Stimulated activated CD8-positive, alpha-beta memory T cell treated with anti-CD3 and anti-CD28 coated beads, Interleukin-15, amount 100 ng/mL, for 24 hours (primary cell): ENCODE measurements at places on chromosomes 5 and 9.

DNA sequence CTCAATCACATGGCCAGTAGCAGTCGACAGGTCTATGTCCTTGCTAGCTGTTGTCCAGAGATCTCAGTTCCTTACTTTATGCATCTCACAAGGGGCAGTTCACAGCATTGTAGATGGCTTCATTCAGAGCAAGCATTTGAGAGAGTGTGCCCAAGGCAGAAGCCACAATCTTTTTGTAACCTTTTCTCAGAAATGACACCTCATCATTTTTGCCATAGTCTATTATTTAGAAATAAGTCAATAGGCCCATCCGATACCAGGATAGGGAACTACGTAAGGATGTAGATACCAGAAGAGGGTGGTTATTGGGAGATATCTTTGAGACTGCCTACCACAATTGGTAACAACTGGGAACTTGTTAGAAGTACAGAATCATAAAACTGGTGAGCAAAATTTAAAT, 37.1 kb downstream of the LURAP1L start:
- no peak for DNase-seq

DNA sequence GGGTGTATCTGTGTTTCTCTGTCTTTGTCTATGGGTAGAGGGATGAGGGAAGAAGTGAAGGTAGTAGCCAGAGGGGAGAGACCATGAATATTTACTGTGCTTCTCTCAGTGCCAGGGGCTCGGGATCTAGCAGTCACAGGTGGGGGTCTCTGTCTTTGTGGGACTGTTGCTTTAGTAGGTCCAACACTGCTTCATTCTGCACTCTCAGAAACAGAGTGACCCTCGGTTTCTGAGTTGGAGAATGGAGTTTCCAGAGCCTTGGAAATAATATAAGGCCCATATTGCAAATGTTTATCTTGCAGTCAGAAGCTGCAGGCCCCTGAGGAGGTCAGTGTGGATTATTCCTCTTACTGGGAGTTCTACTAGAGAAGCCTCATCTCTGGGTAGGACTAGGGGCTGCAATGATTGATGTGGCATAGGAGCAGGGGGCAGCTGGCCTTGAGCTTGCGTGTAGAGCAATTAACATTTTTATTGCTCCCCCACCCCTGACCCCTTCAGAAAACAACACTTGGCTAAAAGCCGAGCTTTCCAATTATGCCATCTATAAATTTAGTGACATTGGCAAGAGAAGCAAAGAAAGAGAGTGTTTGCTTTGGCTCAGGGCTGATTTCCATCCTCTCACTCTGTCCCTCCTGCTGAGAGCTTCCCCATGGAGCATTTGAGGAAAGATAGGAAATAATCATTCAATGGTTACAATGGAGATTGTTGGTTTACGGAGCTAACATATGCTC, 55.0 kb upstream of the TRPC7 start:
- no peak for DNase-seq

GRCh38 chr5:138784590-138784989, 31.4 kb downstream of the CTNNA1 start:
- no peak for DNase-seq

GRCh38 chr9:19451240-19452087, 42.7 kb downstream of the ACER2 start:
- DNase-seq: no peak

DNA sequence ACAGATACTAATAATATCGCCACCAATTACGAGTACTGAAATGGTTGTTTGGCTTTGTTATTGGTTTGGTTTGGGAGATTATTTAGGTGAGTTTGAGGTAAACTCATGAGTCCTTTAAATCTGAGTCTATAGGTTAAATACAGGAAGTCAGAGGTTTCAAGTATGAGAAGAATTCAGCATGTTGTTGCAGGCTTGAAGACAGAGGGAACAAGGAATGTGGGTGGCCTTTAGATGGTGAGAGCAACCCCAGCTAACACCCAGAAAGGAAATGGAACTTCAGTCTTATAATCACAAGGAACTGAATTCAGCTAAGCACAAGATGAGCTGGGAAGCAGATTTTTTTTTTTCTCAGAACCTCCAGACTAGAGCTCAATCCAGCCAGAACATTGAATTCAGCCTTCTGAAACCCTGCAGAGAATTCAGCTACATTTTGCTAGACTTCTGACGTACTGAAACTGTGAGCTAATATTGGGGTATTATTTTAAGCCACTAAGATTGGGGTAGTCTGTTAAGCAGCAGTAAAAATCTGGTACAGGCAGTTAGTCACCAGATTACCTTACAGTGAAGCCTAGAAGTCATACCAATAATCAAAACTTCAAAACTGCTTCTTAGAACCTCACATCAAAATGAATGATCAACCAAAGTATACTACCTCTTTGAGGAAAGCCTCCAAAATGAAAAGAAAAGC, 216.0 kb upstream of the PUM3 start:
- DNase-seq: no peak

DNA sequence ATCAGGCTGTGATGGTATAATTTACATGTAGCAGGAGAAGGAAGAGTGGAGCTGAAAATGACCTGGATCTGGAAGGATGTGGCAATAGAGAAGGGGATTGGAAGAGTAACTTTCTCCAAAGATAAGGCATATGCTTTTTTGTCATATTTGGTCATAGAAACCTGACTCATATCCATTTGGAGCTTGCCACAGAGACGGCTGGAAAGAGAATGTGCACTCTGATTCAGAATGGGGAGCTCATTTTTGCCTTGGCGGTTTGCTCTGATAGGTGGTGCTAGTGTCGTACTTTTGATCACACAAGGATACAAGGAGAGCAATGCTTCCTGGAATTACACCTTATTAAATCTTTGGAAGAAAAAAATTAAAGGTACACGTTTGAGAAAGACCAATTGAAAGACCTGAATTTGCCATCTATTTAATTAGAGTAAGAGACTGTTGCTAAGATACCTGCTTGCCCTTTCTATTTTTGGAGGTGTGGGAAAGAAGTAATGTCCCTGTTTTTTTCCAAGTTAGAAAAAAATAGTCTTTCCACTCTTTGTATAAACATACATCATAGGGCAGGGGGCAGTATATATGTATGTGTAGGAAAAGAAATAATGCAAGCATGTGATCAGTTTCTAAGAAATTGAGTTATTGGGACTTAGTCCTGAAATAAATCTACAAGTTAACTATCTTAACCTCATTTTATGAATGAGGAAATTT, 5.4 kb downstream of the LSM11 start:
- DNase-seq: no peak

DNA sequence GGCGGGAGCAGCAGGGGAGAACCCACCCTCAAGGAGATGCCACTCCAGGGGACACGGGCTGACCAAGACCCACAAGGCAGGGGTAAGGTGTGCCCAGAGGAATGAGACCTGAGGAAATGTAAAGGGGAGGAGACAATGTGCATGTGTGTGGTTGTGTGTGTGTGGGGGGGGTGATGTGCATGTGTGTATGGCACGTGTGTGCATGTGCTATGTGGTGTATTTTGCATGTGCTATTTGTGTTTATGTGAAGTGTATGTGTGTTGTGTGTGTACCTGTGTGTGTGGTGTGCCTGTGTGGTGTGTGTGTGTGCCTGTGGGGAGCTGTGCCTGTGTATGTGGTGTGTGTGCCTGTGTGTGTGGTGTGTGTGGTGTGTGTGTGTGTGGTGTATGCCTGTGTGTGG, 33.5 kb upstream of the FCN2 start:
- no peak for DNase-seq

DNA sequence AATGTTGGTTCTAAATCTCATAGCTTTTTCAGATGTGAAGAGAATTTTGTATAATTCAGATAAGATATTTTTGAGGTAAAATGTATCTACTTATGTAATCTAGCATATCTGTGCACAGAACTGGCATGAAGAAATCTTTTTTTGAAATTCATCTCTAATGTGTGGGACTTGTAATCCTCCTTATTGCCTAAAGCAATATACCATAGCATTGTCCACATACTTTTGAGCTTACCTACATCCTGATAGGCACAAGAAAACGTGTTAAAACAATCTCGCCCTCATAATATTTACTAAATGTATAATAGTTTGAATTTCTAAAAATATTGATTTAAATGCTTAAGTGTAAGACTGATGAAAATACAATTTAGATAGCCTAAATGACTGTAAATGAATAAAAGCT, 1686.5 kb upstream of the ACO1 start:
- DNase-seq: no peak

GRCh38 chr9:86644675-86645034, 290.4 kb upstream of the TUT7 start:
- no peak for DNase-seq

DNA sequence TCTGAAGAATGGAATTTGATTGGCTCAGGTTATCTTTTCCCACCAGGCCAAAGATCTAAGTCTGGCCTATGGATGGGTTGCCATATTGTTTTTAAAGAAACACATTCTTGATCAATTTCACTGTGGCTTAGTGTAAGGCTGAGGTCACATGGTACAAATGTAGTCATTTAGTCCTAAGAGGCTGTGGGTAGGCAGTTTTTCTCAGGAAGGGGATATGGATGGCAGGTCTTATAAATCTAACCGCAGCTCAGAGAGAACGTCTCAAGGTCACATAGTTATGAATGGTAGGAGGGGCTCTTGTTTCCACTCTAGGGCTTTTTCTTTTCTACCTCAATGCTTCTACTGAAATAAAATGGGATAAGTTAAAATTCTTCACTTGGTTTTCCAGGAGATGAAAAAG, 128.6 kb upstream of the ACTBL2 start:
- DNase-seq: no peak

DNA sequence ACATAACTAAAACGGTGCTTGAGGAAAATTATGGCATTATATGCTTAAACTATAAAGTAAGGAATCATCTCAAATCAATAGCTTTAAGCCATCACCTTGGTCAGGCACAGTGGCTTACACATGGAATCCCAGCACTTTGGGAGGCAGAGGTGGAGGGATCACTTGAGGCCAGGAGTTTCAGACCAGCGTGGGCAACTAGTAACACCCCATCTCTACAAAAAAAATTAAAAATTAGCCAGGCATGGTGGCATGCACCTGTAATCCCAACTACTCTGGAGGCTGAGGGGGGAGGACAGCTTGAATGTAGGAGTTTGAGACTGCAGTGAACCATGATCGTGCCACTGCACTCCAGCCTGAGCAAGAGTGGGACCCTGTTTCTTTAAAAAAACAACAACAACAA, 22.6 kb downstream of the ACTL7A start:
- DNase-seq: no peak

DNA sequence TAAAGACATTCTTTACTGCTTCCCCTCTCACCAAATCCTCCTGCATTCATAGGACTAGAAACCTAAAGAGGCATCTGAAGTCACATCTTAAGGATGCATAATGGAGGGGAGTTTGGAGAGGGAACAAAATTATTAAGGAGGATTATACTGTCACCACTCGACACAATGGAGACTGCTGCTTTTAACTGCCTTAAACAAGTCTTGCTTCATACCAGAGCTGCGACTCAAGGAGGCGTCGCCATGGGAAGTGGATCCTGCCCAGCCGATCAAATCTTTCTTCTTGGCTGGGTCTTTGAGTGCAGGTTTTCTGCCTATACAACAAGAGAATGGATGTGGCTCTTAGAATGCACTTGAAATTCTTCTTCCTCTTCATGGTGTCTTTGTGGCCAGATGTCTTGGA, 66.7 kb upstream of the FOXE1 start:
- no peak for DNase-seq

- DNase-seq: no peak
These were observed 121.6 kb downstream of the MEF2C start for GRCh38 chr5:88761269-88761850.

DNA sequence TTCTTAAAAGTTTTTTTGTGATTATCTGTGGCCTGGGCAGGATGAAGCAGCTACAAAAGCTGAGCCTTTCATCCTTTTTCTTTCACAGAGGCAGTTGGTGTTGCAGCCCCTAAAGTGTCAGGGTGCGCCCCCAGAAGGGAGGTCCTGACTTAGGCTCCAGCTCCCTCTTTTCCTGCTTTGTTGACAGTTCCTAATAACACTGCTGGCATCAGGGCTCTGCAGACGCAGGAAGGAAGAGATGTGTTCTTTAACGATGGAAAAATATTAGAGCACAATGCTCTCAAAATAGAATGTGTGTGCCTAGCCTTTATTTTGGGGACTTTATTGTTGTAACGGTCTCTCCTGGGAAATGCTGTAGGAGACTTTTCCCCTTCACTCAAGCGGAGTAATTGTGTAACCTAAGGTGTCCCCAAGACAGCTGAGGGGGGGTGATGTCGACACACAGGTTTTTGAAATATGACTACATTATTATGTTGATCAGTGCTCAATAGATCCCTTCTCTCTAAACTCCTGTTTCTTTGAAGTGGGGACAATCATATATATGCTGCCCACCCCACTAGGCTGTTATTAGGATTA, 135.6 kb downstream of the SEMA6A start:
- DNase-seq: no peak

DNA sequence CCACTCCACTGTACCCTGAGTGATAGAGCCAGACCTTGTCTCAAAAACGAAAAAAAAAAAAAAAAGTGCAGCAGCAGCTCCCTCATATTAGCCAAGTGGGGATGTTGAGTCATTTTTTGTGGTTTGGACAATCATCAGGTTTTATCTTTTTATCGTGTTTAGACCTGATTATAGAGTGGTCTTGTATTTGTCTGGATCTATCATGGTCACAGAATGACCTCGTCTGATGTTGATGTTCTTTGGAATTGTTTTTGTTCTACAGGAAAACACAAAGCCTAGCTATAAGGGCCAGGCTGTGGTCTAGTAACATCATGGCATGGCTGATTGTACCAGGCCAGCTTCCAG, 1.6 kb upstream of the FBXW11 start:
- no peak for DNase-seq

DNA sequence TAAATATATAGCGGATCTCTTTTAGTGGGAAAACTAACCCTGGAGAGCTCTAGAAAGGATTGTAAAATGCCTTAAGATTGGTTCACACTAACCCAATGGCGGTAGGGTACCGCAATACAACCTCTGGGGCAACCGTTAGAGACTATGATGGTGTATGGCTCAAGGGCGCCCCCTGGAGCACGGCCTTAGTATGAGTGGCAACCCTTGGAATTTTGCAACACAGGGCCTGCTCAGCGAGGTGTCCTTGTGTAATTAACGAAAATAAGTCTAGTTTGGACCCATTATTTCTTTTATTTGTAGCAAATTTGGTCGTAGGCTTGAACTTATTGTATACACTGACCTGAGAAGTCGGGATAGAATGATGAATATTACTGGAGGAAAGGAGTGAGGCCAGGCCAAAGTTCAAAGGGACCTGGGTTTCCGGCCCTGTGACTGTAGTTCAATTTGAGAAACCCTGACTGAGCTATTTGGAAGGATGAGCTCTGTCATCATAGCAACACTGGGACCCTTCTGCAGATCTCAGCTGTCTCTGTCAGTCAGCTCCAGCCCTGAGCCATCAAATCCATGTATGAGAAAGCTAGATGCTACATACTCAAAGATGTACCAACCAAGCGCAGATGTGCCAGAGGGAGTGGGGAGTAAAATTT, 54.8 kb downstream of the CAMK4 start:
- peak; percentile 87 for DNase-seq

DNA sequence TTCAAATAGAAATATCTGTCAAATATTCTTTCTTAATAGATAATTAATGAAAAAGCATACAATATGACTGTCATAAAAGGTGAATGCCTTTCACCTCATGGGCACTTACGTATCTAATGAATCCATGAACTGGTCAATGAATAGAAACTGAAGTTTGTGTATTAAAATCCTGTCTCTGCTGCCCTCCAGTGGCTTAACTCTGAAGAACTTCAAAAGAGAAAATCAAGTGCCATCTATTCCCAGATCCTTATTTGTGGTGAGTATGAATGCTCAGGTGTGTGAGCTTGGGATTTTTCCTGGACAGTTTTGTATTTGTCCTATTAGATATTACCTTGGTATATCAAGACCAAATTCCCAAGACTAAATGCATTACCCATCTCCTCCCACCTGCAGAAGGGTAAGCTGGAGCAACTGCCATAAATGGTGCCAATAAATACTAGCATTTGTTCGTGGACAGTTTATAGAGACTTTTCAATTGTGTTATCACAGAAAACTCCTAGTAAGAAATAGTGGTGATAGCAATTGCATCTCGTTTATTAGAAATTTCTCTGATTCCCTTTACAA, 44.0 kb upstream of the SVEP1 start:
- DNase-seq: no peak
